ENCODE measurements at places on chromosomes 5 and 9.
A peak's percentile ranks its signal among the peaks of the same experiment; 100 is the strongest.

- H3K27me3 ChIP-seq: no peaks in the 10 kb centered on the region
- H3K4me3 ChIP-seq: no peak overlapping the region
- H3K36me3 ChIP-seq: peaks cover 19% of the 10 kb centered on the region
- H3K4me1 ChIP-seq: no peaks in the 10 kb centered on the region
- H3K27ac ChIP-seq: no peak overlapping the region
Observed at GRCh38 chr5:116442095-116442534, 132.5 kb downstream of the SEMA6A start.

GRCh38 chr5:122126177-122126755, 3.1 kb upstream of the ZNF474 start:
- no peaks in the 10 kb centered on the region for H3K36me3 ChIP-seq
- no peaks in the 10 kb centered on the region for H3K27me3 ChIP-seq
- no peaks in the 10 kb centered on the region for H3K4me1 ChIP-seq
- H3K4me3 ChIP-seq: no peak overlapping the region
- DNase-seq: no peak

DNA sequence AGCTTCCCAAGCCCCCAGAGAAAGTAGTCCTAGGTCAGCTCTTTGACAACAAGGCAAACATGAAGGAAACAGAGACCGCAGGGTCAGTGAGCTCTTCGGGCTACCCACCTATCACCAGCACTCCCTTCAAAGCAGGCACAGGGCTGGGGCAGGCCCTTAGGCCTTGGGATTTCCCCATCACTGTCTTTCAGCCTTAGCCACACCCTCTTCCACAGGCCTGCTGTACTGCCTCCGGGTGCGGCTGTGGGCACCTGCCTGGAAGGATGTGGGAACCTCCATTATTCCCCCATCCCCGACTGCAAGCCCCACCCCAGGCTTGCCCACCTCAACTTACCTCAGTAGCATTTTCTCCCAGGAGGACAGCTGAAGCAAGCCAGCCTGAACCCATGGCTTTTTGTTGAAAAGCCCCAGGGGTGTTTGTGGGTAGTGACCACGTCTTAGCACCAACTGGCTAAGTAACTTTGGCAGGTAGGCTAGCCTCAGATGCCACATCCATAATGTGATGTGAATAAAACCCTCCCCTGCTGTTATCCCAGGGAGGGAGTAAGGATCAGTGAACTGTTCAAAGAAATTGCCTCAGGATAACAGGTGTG, 100.2 kb downstream of the PIK3R1 start:
- H3K27ac ChIP-seq: peak overlapping the region; percentile 14
- H3K4me1 ChIP-seq: peaks cover 5% of the 10 kb centered on the region
- DNase-seq: no peak
- H3K27me3 ChIP-seq: no peaks in the 10 kb centered on the region

GRCh38 chr9:2568689-2569088, 52.9 kb upstream of the VLDLR start:
- no peaks in the 10 kb centered on the region for H3K4me1 ChIP-seq
- no peak for DNase-seq
- H3K27me3 ChIP-seq: peaks cover 24% of the 10 kb centered on the region
- no peaks in the 10 kb centered on the region for H3K36me3 ChIP-seq
- no peak overlapping the region for H3K4me3 ChIP-seq

DNA sequence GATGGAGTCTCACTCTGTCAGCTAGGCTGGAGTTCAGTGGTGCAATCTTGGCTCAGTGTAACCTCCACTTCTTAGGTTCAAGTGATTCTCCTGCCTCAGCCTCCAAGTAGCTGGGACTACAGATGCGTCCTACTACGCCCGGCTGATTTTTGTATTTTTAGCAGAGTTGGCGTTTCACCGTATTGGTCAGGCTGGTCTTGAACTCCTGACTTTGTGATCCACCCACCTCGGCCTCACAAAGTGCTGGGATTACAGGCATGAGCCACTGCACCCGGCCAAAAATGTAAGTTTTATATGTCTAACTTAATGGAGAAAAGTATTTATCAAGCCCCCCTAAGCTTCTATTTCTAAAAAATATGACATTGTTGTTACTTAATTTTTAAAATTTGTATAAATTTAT, 98.2 kb upstream of the RIOK2 start:
- no peak overlapping the region for H3K27ac ChIP-seq
- no peak for DNase-seq
- H3K27me3 ChIP-seq: peaks cover 2% of the 10 kb centered on the region
- H3K4me1 ChIP-seq: no peaks in the 10 kb centered on the region

GRCh38 chr5:157475432-157475831, 15.4 kb downstream of the NIPAL4 start:
- H3K27ac ChIP-seq: no peak overlapping the region
- no peak for DNase-seq
- no peaks in the 10 kb centered on the region for H3K27me3 ChIP-seq

- H3K4me1 ChIP-seq: no peaks in the 10 kb centered on the region
- no peak for DNase-seq
- H3K27me3 ChIP-seq: no peaks in the 10 kb centered on the region
- H3K4me3 ChIP-seq: no peak overlapping the region
Observed at GRCh38 chr9:18923167-18923566, 109.8 kb downstream of the SAXO1 start.

DNA sequence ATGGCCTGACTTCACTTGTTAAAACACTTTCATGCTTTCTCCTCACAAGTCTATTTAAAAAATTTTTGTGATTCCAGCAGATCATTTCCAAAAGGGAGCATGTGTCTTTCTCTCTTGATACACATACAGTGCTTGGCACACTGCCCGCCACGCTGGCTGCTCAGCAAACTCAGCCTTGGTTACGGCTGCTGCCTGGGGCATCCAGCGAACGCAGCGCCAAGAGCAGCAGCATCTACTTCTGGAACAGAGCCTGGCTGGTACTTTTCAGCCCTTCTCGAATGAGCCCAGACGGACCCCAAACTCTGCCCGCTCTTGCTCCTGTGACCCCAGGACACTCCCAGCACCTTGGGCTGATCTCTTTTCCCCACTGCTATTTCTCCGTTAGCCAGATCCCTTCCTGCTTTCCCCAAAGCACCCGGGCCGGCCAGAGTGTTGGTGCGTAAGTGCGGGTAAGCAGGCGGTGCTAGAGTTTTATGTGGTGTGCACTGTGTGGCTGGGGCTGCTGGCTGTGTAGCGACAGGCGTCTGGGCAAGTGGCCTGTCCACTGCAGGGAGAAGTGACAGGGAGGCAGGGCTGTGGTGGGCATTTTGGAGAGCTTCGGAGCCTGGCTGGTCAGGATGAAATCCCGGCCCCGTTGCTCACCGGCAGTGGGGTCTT, 73.2 kb downstream of the SH3PXD2B start:
- no peaks in the 10 kb centered on the region for H3K27me3 ChIP-seq
- H3K4me3 ChIP-seq: no peak overlapping the region
- H3K36me3 ChIP-seq: no peaks in the 10 kb centered on the region

GRCh38 chr9:120921661-120922181, 4.9 kb downstream of the TRAF1 start:
- peak overlapping the region; percentile 86 for H3K27ac ChIP-seq
- peak overlapping the region; percentile 61 for H3K4me3 ChIP-seq
- H3K27me3 ChIP-seq: no peaks in the 10 kb centered on the region

DNA sequence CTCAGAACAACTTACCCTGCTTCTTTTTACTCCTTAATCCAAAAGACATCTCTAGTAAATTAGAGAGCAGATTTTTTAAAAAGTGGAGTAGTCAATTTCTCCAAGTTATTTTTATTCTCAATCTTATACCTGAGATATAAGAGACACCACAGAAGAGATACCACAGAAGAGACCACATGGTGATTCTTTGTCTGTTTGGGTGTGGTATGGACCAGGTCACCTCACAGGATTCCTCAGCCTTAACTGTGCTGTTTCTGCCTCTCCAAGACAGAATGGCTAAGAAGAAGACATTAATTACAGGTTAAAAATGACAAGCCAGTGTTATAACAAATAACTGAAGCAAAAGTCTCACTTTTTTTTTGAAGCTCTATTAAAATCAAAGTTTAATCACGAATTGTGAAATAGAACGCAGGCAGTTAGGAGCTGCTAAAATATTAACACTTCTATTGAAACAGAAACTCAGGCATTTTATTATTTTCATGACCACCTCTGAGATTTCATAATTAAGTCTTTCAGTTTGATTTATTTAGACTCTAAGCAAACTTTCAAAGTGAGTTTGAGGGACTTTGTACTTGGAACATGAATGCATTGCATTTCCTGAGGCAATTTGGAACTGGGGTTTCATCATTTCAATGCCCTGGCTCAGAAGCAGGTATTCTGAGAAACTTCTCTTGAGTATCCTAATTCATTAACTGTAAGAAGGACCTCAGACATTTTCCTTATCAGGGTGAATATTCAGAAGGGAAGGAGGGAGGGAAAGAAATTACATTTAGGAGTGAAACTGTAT, 280.7 kb downstream of the KCTD16 start:
- no peak overlapping the region for H3K4me3 ChIP-seq
- no peak for DNase-seq

GRCh38 chr5:174083056-174083827, 37.7 kb downstream of the NSG2 start:
- peaks cover 17% of the 10 kb centered on the region for H3K27me3 ChIP-seq
- no peak overlapping the region for H3K27ac ChIP-seq

GRCh38 chr9:100990605-100991381, 37.7 kb upstream of the PLPPR1 start:
- no peak overlapping the region for H3K27ac ChIP-seq
- no peaks in the 10 kb centered on the region for H3K27me3 ChIP-seq
- no peaks in the 10 kb centered on the region for H3K4me1 ChIP-seq
- DNase-seq: no peak
- H3K4me3 ChIP-seq: no peak overlapping the region

- H3K36me3 ChIP-seq: no peaks in the 10 kb centered on the region
- no peak overlapping the region for H3K27ac ChIP-seq
- peaks cover 4% of the 10 kb centered on the region for H3K27me3 ChIP-seq
- H3K4me1 ChIP-seq: peaks cover 5% of the 10 kb centered on the region
- no peak overlapping the region for H3K4me3 ChIP-seq
Observed at GRCh38 chr9:136622538-136622948, 40.2 kb upstream of the EGFL7 start.

GRCh38 chr9:94919376-94920098, 193.0 kb downstream of the AOPEP start:
- H3K27ac ChIP-seq: no peak overlapping the region
- H3K27me3 ChIP-seq: no peaks in the 10 kb centered on the region
- H3K36me3 ChIP-seq: peaks cover 3% of the 10 kb centered on the region
- H3K4me3 ChIP-seq: no peak overlapping the region

DNA sequence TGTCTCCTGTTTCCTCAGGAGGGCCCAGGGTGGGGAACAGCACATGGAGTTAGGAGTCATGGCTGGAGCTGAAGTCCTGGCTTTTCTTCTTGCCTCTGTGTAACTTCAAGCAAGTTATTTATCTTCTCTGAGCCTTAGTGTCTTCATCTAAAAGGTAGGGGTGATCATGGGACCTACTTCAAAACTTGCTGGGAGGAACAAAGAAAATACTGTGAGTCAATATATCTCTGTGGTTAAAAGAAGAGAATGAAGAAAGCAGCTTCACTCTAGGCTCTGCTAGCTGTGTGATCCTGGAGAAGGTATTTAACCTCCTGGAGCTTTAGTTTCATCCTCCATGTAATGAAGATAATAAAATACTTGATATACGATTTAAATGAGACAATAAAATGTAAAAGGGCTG, 26.5 kb downstream of the AFAP1L1 start:
- H3K4me3 ChIP-seq: no peak overlapping the region
- peak overlapping the region; percentile 82 for H3K27ac ChIP-seq
- H3K36me3 ChIP-seq: no peaks in the 10 kb centered on the region
- no peaks in the 10 kb centered on the region for H3K27me3 ChIP-seq

DNA sequence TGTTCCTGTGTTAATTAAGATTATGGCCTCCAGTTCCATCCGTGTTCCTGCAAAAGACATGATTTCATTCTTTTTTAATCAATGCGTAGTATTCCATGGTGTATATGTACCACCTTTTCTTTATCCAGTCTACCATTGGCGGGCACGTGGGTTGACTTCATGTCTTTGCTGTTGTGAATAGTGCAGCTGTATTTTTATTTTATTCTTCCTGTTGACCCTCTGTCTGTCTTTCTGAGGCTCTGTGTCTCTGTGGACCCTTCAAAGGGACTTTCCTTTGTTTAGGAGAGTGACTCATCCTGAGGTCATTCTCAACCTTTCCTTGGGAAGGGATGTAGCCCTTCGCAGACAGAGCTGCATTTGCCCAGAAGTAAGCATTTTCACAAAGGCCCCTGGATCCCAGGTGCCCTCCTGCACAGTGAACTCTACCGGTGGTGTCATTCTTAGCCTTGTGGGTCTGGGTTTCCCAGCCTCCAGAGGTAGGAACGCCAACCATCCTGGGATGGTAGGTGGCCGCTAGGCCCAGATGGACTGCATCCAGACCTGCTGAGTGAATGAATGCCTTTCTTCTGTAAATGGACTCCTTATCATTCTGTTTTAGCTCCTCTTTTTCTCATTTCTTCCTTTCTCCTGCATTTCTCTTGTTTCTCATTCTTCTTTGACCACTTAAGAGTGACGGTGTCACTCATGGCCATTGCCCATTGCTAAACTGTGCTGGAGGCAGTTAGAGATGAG, 22.4 kb downstream of the TRIO start:
- no peak for DNase-seq
- no peaks in the 10 kb centered on the region for H3K4me1 ChIP-seq
- no peak overlapping the region for H3K27ac ChIP-seq

DNA sequence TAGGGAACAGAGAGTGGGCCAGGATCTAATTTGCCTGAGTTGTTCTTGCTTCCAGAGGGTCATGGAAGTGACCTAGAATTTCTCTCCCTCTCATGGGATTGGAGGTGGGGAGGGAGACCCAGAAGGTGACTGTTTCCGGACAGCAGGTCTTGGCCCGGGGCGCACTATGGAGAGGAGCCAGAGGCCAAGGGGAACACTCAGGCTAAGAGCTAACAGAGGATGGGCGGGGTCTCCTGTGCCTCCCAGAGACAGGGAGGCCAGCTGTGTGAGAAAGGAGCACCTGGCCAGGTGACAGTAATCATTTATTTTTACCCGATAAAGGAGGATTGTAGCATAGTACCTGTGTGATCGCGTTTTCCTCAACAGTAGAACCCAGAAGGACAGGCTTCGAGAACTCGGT, 50.9 kb upstream of the ANKH start:
- peaks cover 2% of the 10 kb centered on the region for H3K4me1 ChIP-seq
- H3K36me3 ChIP-seq: no peaks in the 10 kb centered on the region
- H3K4me3 ChIP-seq: no peak overlapping the region
- no peak overlapping the region for H3K27ac ChIP-seq
- peaks cover 5% of the 10 kb centered on the region for H3K27me3 ChIP-seq

DNA sequence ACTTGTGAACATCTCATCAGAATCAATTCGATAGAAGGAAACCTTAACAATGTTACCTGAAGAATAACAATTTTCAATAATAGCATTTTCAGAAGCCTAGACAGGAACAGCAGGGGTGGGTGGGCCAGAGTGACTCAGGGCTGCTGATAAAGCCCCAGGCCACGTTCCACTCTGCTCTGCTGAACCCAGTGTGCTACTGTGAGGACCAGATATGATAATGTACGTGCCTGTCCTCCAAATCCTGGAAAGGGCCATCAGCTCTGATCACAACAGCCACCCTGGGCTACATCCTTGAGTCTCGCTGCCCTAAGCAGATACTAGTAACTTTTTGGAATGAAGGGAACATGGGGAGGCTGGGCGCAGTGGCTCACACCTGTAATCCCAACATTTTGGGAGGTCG, 91.3 kb downstream of the PRRT1B start:
- no peak for DNase-seq
- H3K4me3 ChIP-seq: no peak overlapping the region
- H3K4me1 ChIP-seq: peaks cover 25% of the 10 kb centered on the region
- no peaks in the 10 kb centered on the region for H3K36me3 ChIP-seq
